ENCODE measurements at places on chromosomes 2 and 18. TPM values are rescaled to one million over a fixed set of nuclear protein-coding genes. Genes with fewer than 3 reads are reported as not detected.

GRCh38 chr2:140436936-140437335, 1656.7 kb upstream of the NXPH2 start:
- DNase-seq, result peak; percentile 1
- no peaks in the 10 kb centered on the region for H3K4me1 ChIP-seq
- H3K27me3 ChIP-seq, result no peaks in the 10 kb centered on the region
- H3K4me3 ChIP-seq, result no peak overlapping the region
- H3K27ac ChIP-seq, result no peak overlapping the region

Gene GREB1
- 1.3 TPM for total RNA-seq

- no peak overlapping the region for H3K27ac ChIP-seq
- DNase-seq, result no peak
- no peaks in the 10 kb centered on the region for H3K27me3 ChIP-seq
- no peaks in the 10 kb centered on the region for H3K36me3 ChIP-seq
- H3K4me1 ChIP-seq, result no peaks in the 10 kb centered on the region
- no peak overlapping the region for H3K4me3 ChIP-seq
These were observed 70.2 kb downstream of the HRH4 start for GRCh38 chr18:24530630-24531111.

Gene ATP8B1
- total RNA-seq, result 155 TPM

Gene BCL2
- total RNA-seq, result 3.5 TPM

Gene HOXD13
- total RNA-seq, result not detected

DNA sequence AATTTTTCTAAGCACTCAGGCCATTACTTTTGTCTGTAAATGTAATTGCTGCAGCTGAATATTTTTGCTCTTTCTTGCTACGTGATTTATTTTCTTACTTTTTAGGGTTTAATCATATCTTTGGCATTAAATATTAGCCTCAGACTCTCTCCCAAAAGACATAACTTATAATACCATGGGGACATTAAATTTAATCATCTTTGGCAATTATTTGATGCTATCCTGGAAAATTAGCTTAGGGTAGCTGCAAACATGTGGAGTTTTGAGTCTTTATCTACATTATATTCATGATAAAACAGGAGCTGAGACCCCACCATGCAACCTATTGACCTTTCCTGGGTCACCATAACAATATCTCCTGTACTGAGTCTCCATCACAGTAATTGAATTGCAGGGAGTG, 59.1 kb upstream of the EDAR start:
- no peaks in the 10 kb centered on the region for H3K4me1 ChIP-seq
- no peaks in the 10 kb centered on the region for H3K27me3 ChIP-seq
- H3K4me3 ChIP-seq, result no peak overlapping the region
- no peak overlapping the region for H3K27ac ChIP-seq
- no peaks in the 10 kb centered on the region for H3K36me3 ChIP-seq
- no peak for DNase-seq

GRCh38 chr18:36539674-36540231, 242.2 kb downstream of the FHOD3 start:
- H3K4me1 ChIP-seq, result no peaks in the 10 kb centered on the region
- no peaks in the 10 kb centered on the region for H3K36me3 ChIP-seq
- no peaks in the 10 kb centered on the region for H3K27me3 ChIP-seq
- H3K27ac ChIP-seq, result no peak overlapping the region

DNA sequence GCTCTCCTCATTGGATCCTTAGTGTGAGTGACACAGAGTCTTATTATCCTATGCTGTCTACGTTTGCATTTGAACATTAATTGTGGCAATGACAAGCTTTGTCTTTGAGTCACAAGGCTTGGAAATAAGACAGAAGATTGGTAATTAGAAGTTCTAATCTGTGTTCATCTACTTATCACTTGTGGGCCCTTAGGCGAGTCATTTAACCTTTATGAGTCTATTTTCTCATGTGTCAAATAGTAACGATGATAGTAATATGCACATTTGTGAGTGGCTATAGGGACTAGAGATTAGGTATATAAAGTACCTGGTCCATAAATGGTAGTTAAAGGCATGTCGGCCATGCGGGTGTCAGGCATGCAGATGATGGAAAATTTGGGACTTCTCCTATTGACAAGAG, 105.6 kb upstream of the NABP1 start:
- no peak overlapping the region for H3K4me3 ChIP-seq
- no peaks in the 10 kb centered on the region for H3K4me1 ChIP-seq
- H3K36me3 ChIP-seq, result no peaks in the 10 kb centered on the region
- H3K27ac ChIP-seq, result no peak overlapping the region

GRCh38 chr18:61699397-61700110, 193.3 kb downstream of the RNF152 start:
- H3K27ac ChIP-seq, result no peak overlapping the region
- no peaks in the 10 kb centered on the region for H3K36me3 ChIP-seq
- no peaks in the 10 kb centered on the region for H3K27me3 ChIP-seq
- DNase-seq, result no peak
- H3K4me3 ChIP-seq, result no peak overlapping the region

Gene YES1
- total RNA-seq, result 9.6 TPM

- no peak for DNase-seq
- H3K36me3 ChIP-seq, result no peaks in the 10 kb centered on the region
- no peak overlapping the region for H3K4me3 ChIP-seq
- peaks cover 30% of the 10 kb centered on the region for H3K4me1 ChIP-seq
These were observed 1.1 kb upstream of the HOXD11 start for GRCh38 chr2:176105730-176106580.

DNA sequence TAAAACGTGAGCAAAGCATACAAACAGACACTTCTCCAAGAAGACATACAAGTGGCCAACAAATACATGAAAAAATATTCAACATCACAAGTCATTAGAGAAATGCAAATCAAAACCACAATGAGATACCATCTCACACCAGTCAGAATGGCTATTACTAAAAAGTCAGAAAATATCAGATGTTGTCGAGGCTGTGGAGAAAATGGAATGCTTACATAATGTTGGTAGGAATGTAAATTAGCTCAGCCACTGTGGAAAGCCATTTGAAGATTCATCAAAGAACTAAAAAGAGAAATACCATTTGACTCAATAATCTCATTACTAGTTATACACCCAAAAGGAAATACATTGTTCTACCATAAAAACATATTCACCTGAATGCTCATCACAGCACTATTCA, 825.7 kb downstream of the SUCLG1 start:
- H3K4me1 ChIP-seq, result no peaks in the 10 kb centered on the region
- no peak overlapping the region for H3K4me3 ChIP-seq
- H3K36me3 ChIP-seq, result no peaks in the 10 kb centered on the region
- H3K27me3 ChIP-seq, result no peaks in the 10 kb centered on the region
- DNase-seq, result no peak
- no peak overlapping the region for H3K27ac ChIP-seq

DNA sequence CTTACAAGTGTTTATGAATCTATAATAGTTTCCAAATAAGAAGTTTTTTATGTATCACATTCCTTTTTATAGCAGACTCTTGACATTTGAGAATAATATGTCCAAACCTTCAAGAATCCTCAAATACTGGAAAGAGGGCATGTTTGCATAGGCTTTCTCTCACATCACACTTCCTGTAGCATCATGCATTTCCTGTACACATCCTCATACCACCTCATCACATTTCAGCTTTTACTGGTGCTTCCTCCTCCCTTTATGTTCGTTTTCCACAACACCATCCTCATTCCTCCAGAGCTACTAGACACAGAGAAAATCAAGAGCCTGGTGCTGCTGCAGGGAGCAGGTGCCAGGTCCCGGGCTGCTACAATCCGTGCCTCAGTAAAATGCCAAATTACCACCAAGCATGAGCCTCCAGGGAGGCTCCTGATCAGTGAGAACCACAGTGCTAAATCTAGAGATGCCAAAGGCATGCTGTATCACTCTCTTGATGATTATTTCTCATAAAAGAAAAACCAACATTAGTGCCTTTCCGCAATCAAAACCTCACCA, 137.7 kb upstream of the CYP1B1 start:
- H3K27ac ChIP-seq, result no peak overlapping the region
- no peaks in the 10 kb centered on the region for H3K4me1 ChIP-seq
- no peaks in the 10 kb centered on the region for H3K27me3 ChIP-seq
- no peak overlapping the region for H3K4me3 ChIP-seq
- DNase-seq, result no peak

Gene TTC32
- total RNA-seq, result 14.2 TPM

Gene SPATA3
- total RNA-seq, result not detected

Gene MBD2
- 39.1 TPM for total RNA-seq

DNA sequence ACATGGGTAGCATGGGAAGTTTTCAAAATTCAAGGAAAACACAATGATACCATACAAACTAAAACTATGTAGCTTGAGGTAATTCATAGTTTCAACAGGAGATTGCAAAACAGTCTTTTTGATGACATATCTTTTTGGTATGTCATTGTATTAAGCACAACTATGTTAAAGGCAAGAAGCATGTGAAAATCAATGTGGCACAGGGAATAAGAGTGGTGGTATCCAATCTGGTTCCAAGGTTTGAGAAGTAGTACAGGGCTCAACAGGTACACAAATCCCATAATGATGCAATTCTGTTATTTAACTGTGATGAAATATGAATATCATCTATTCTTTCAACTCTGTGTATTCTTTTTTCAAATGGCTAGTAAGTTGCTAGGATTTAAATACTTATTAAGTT, 16.4 kb upstream of the DLX2 start:
- no peaks in the 10 kb centered on the region for H3K4me1 ChIP-seq
- H3K36me3 ChIP-seq, result no peaks in the 10 kb centered on the region
- no peak overlapping the region for H3K27ac ChIP-seq
- H3K27me3 ChIP-seq, result peaks cover 6% of the 10 kb centered on the region
- no peak overlapping the region for H3K4me3 ChIP-seq

Gene KIAA2012
- total RNA-seq, result not detected

DNA sequence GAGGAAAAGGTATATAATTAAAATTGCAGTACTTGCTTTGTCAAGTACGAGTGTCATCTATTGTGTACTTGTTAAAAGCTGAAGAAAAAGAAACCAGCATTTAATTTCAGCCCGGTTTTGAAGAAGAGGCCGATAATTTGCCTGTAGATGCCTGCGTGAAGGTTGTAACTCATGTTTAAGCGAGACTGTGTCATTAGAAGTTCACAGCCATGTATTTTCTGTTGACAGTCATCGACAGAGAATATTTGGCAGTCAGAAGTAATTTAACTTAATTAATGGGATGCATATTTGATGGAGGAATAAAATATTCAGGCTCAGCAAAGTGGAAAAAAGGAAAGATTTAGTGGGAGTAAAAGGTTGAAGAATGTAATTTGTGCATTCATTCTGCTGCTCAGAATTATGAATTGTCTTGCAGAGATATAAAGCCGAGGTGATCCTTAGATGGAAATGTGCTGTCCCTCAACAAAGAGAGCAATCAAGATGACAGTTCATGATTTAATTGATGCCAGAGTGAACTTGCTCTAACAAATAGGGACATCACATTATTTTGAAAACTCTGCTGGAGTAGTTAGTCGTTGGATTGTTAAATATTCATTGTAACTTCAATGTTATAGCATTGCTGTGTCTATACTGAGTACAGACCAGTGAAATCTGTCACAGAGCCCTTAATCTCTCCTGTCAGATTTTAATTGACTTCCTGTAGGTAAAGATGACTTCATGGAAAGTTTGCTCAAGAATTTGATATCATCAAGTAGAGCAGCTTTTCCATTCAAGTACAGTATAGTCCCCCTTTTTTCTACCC, 53.9 kb downstream of the ZNF407 start:
- H3K4me3 ChIP-seq, result no peak overlapping the region
- no peak overlapping the region for H3K27ac ChIP-seq
- no peak for DNase-seq
- H3K36me3 ChIP-seq, result no peaks in the 10 kb centered on the region
- no peaks in the 10 kb centered on the region for H3K4me1 ChIP-seq

GRCh38 chr2:217845301-217845700, 157.5 kb downstream of the TNS1 start:
- H3K4me3 ChIP-seq, result no peak overlapping the region
- H3K36me3 ChIP-seq, result peaks cover 81% of the 10 kb centered on the region
- DNase-seq, result no peak
- peaks cover 6% of the 10 kb centered on the region for H3K4me1 ChIP-seq

DNA sequence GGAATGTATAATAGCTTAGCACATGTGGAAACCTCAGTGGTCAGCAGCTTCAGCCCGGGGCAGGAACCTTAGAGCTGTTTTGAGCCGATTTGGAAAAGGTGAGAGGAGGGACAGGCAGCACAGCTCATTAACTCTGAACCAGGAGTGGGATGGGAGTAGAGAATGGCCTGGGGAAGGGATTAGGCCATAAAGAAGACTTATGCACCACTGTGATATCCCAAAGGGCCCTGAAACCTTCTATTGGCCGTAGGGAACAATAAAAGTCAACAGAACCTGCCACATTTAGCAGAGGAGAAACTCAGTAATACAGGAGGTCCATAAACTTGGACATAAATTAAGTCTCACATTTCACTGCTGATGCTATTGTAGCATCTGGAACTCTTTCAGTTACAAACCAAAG, 124.2 kb upstream of the REV1 start:
- H3K4me1 ChIP-seq, result no peaks in the 10 kb centered on the region
- no peaks in the 10 kb centered on the region for H3K36me3 ChIP-seq
- no peaks in the 10 kb centered on the region for H3K27me3 ChIP-seq
- no peak overlapping the region for H3K4me3 ChIP-seq
- no peak for DNase-seq

GRCh38 chr18:76420898-76421684, 74.0 kb downstream of the ZNF516 start:
- no peak overlapping the region for H3K4me3 ChIP-seq
- peaks cover 20% of the 10 kb centered on the region for H3K4me1 ChIP-seq
- peak; percentile 85 for DNase-seq
- H3K36me3 ChIP-seq, result no peaks in the 10 kb centered on the region

DNA sequence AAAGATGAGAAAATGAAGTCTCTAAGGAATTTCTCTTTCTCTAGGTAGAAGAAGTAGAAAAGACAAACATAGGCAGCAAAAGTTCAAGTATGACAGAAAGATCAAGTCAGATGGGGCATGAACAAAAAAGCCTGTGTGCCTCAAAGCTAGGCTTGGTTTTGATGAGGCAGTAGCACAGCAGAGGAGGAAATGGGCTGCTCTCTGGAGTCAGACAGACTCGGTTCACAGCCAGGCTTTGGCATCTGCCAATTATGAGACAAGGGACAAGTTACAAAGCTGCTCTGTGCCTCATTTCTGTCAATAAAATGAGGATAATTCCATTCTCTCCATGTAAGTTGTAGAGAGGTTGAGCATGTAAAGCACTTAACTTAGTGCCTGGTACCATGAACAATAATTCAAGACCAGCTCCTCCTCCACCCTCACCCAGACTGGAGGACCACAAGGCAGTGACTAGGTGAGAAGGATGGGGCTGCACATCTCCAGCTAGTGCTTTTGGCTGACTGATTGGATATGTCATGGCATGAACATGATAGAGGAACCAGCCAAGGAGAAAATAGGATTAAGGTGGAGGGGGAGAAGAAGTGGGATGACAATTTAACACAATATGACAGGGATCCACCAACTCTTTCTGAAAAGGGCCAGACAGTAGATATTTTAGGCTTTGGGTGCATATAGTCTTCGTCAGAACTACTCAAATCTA, 84.6 kb downstream of the TMEM163 start:
- no peak overlapping the region for H3K27ac ChIP-seq
- no peak overlapping the region for H3K4me3 ChIP-seq
- no peaks in the 10 kb centered on the region for H3K36me3 ChIP-seq
- H3K27me3 ChIP-seq, result no peaks in the 10 kb centered on the region
- no peaks in the 10 kb centered on the region for H3K4me1 ChIP-seq
